ENCODE measurements at places on chromosomes 6 and 20.

DNA sequence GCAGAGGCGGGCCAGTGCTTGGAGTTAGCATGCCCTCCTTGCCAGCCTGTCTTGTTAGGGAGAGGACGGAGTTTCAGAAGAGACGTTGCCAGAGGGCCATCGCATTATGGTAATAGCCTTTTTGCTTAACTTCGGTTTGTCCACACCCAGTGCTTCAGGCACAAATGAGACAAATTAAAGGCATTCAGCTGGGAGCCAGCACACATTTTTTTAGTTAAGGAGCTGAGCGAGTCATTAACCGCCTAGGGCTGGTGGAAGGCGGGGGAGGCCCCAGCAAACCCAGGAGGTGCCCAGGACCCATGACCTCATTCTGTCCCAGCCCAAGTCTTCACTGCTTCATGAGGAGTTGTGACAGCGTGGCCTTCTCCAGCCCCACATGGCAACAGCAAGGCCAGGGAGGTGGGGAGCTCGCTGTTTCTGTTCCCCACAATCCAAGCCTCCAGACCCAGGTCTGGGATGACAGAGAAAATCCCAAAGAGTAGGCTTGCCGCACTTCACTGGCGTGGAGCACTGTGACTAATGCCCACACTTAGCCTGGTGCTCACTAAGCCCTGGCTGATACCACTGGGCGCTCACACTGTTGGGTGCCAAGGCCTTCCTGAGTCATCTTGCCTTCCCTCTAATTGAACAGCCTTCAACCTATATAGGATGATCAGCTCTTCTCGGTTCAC lies 237.1 kb downstream of the ANKRD60 start:
- DNase-seq = no peak

DNA sequence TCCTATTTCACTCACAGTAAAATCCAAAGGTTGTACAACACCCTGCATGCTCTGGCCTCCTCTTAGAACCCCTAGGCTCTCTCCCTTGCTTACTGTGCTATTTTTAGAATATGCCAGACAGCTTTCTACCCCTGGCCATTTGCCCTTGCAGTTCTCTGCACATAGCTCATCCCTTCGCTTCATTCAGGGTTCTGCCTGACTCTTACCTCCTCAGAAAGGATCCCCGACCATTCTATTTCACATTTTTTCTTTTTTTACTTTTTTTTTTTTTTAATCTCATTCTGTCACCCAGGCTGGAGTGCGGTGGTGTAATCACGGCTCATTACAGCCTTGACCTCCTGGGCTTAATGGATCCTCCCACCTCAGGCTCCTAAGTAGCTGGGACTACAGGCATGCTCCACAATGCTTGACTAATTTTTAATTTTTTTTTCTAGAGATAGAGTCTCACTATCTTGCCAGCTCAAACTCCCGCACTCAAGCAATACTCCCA lies 33.6 kb downstream of the COMMD7 start:
- DNase-seq = no peak

GRCh38 chr20:62065674-62066338 lies at the start of gene TAF4:
Gene TAF4 (minus strand): TSS chr20:62065881. CDS start chr20:62065810, 71 bp downstream.
- DNase-seq = peak; percentile 80

DNA sequence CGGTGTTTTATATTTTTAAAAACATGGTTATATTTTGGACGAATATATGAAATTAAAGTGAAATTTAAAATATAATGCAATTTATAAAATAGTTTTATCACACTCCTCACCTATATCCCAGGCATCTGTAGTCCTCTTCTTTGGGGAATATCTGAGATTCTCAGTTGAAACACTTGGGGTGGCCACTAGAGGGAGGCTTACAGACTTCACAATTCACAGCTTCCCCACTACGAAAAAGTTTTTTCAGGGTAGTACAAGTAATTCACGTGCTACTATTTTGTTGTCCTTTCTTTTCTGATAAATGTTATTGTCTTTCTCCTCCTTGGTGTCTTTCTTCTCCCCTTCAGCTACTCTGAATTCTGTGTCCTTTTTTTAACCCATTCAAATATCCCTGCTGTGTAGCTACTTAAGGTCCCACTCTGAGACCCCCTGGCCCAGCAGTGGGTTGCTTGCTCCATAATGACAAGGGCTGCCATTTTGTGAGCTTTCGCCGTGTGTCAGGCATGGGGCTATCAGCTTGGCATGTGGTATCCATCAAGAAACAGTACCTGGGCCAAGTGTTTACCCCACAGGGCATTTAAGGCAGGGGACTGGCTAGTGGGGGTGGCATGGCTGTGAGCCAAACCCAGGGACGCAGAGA lies 43.6 kb upstream of the PHACTR3 start:
- no peak for DNase-seq

DNA sequence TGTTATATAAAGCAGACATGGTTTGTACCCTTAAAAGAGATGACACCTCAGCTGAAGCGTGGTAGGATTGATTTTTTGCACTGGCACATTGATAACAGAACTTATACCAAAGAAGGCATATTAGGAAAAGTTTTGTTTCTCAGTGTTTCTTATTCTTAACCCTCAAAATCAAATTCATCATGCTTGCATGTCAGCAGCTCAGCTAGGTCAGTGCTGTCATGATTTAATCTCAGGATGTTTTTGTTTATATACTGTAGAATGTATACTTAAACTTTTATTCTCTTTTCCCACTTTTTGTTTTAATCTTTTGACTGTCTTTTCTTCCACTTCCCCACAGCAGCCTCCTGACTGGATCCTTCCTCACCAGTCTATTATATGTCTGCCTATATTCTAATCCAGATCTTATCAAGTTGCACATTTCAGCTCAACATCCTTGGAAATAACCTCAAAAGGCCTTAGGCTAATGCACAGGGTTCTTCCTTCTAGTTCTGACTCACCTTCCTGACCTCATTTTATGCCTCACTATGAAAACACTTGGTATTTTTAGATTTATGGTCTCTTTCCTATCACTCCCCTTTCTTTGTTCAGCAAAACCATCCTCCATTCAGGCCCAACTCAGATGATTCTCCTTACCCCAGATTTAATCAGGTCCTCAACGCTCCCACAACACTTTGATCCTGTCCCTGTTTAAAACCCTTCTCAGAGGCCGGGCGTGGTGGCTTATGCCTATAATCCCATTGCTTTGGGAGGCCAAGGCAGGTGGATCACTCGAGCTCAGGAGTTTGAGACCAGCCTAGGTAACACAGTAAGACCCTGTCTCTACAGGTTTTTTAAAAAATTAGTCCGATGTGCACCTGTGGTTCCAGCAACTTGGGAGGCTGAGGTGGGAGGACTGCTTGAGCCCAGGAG lies 7.2 kb downstream of the HEBP2 start:
- DNase-seq = no peak

- no peak for DNase-seq
Measured at GRCh38 chr6:82611751-82612150, 248.1 kb downstream of the TPBG start.

DNA sequence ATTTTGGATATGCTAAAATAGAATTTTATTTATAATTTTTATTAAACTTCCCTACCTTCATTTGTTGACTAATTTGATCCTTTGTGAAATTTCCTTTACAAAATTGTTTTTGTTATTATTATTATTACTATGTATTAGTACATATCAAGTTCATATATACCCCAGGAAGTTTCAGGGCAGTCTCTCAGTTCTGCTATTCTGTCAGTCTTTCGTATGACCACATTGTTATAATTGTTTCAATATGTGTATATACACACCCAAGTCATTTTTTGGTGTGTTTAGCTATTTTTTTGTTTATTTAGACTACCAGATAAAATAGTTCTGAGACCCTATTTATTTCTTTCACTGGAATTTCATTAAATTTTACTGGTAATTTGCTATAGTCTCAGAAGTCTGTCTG lies 72.1 kb downstream of the NKAIN2 start:
- no peak for DNase-seq

- DNase-seq = no peak
Measured at GRCh38 chr6:47075741-47076421, 33.7 kb upstream of the ADGRF1 start.

GRCh38 chr6:70282312-70282918 lies 20.5 kb downstream of the COL9A1 start:
- no peak for DNase-seq

GRCh38 chr20:32031007-32031958 lies 20.8 kb upstream of the HCK start:
- peak; percentile 70 for DNase-seq

DNA sequence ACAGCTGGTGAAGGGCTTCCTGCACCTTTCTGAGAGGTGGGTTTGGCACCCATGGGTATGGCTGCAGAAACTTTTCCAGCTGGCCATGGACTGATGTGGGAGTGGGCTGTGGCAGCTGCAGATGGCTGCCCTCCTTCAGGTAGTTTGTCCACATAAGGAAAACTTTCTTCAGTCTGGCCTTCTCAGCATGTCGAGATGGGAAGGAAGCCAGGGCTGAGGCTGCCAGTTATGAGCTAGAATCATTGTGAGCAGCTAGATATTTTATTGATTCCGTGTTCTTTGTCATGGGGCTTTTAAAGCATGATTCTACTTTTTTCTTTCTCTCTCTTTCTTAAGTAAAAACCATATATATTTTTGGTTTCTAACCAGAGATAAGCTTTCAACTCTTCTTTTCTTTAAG lies 16.6 kb downstream of the NKX2-4 start:
- no peak for DNase-seq

- DNase-seq = no peak
Measured at GRCh38 chr6:63267046-63267445, 52.7 kb downstream of the LGSN start.

DNA sequence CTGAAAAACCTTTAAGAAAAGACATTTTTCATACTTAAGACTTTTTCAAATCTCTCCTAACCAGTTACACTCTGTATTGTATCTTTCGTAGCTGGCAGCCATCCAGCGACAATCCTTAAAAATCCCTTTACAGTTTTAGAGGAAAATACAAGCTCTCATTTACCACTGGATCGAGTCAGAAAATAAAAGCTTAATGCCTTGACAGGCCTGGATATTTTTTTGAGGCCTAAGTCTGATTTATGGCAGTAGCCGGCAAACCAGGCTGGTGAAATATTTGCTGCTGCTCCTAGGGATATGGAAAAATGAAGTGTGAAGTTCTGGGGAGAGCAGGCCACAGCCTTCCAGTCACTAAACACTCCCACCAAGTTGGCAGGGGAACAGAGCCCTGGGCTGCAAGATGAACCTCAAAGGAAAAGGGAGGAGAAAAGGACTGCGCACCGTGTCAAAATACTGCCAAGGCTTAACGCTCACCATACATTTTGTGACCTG lies 213.0 kb upstream of the SUPT3H start:
- no peak for DNase-seq

DNA sequence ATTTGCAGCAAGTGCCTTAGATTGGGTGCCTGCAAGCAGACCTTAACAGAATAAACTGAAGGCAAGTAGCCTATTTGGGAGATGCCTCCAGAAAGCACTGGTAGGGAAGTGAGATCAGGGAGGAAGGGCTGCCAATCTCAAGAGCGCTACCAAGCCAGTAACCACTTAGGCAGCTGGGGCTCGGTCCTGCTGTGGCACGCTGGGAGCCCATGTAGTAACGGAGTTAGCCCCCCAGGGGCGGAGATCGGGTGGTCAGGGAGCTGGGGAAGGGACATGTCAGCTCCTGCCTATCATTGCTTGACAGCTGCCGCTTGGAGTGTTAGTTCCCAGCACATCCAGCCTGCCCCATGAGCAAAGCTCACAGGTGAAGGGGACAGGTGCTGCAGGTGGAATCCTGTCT lies 127.0 kb downstream of the CEBPB start:
- DNase-seq = no peak

DNA sequence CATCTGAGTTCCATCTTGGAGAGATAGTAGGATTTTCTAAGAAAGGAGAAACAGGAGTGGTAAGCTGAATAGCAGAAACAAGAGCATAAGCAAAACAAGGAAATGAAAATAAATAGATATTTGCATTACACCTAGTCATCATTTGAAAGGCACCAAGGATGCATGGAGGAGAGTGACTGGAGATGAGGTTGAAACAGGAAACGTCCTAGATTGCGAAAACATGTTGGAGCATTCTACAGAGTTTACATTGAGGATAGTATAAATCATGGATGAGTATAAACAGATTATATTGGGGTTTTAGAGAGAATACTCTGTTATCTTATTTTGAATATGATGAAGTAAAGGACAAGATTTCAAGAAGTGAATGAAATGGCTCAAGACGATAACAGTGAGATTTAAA lies 507.3 kb downstream of the EYS start:
- no peak for DNase-seq

DNA sequence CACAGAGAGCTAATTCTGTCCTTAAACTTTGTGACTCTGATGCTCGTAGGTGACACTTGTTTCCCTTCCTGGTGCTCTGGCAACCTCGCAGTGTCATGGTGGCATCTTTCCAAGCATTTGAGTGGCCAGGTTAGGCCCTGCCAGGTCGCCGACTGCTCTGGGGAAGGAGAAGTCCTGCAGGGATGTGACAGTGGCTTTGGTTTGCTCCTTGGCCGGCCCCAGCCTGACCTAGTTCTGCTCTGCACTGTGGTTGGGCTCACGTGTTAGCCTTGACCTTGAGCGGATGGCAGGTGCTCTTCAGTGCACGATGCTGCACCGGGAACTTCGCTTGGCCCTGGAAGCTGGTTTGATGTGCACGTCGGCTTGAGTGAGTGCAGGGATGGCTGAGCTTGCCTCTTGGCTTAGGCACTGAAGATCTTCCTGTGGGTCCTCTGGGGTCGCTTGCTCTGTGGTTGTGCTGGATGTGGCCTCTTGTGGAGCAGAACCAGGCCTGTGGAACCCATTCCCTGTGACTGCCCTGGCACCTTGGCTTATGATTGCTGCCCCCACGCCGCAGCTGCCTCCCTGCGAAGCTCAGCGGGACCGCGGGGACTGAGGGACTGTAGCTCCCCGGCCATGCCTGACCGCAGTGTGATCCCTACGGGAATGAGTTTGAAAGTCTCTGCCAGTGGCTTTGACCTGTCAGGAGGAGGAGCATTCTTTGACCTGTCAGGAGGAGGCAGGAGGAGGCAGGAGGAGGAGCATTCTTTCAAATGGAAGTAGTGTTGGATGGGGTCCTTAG lies 8.7 kb downstream of the OSBPL2 start:
- no peak for DNase-seq

GRCh38 chr6:35905141-35905785 lies 15.6 kb downstream of the SRPK1 start:
- DNase-seq = no peak

- no peak for DNase-seq
Measured at GRCh38 chr6:108083349-108083748, 8.8 kb upstream of the OSTM1 start.

DNA sequence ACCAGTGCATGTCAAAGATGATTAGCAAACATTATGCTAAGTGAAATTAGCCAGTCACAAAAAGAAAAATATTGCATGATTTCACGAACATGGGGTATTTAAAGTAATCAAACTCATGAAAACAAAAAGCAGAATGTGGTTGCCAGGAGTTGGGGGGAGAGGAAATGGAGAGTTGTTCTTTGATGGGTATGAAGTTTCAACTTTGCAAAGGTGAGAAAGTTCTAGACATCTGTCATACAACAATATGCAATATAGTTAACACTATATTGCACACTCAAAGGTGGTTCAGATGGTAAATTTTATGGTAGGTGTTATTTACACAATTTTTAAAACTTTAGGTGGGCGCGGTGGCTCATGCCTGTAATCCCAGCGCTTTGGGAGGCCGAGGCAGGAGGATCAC lies 13.4 kb upstream of the GCNT2 start:
- no peak for DNase-seq

GRCh38 chr20:36806049-36806448 lies 32.5 kb upstream of the DSN1 start:
- no peak for DNase-seq
